Stimulated activated CD8-positive, alpha-beta memory T cell treated with anti-CD3 and anti-CD28 coated beads, Interleukin-4, amount 100 ng/mL, for 48 hours (primary cell): ENCODE measurements at places on chromosomes 6 and 20.

DNA sequence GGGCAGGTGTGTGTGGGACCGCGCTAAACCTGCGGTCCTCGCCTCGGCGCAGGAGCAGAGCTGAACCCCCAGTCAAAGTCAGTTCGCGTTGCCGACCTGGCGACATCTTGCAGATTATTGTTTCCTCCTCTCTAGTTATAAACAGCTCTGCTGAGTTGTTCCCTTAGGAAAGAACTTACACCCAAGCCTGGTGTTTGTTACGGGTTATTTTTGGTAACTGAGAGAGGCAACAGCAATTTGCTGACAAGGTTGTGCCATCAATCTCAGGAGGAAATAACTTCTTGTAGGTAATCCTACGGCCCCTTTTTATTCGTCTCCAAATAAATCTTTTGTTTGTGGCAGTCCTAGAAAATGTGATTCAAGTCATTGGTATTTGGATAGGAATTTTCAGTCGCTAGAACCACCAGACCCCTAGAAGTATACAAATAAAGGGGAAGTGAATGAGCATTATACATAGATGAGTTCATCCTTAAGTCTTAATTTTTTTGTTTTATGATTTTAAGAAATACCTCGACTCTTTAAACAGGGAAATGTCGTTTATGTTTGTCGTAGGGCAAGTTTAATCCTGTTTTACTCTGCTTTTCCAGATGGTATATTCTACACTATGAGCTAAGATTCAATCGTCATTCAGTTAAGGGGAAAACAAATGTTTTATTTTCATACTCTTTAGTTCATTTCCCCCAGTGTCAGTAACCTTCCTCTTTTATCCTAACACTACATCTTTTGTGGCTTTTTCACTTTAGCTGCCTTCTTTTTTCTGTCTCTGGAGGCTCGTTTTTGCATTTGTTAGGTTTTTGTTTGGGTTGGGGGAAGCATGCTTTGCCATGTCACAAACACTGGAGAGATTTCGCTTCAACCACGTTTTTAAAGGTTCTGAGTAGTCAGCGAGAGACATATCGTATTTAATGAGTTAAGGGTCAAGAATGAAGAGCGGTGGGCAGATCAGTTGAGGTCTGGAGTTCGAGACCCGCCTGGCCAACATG, 1.2 kb downstream of the PM20D2 start:
- peak; percentile 60 for DNase-seq

GRCh38 chr20:37816726-37817125, 86.2 kb upstream of the VSTM2L start:
- no peak for DNase-seq

DNA sequence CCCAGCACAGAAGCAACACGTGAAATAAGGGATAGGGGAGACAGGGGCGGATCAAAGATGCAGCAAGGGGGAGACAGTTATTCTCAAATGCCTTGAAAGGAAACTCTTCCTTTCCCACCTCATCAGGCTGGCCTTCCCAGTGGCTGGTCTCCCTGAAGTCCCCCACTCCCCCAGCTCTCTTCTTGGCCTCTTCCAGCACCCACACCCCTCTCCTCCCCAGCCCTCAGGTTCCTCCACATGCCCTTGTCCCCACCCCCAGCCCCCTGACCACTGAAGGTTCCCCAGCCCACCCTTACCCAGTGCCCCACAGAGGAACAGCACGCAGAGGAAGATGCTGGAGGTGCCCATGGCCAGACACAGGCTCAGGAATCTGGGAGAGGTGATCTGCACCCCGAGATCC, 1.7 kb upstream of the LY6G6D start:
- DNase-seq, result no peak

DNA sequence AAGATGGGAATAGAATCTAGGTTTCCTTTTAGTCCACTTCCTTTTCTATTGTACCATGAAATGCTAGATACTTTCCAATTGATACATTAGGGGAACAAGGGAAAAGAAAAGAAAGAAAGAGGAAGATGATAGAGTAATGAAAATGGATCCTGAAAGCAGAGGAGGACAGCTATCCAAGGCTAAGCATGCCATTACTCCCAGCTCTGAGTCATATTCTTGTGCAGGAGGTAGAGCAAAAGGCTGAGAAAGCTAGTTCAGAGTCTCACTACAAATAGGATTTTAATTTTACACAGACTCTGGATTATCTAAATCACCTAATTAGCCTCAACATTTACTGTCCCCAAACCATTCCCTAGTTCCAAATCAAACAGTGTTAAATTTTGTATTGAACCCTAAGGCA, 23.6 kb downstream of the RWDD2A start:
- DNase-seq, result no peak

GRCh38 chr6:11224252-11224965, 8.1 kb downstream of the NEDD9 start:
- peak; percentile 61 for DNase-seq

GRCh38 chr6:20467437-20467836, 65.8 kb downstream of the E2F3 start:
- DNase-seq, result no peak

DNA sequence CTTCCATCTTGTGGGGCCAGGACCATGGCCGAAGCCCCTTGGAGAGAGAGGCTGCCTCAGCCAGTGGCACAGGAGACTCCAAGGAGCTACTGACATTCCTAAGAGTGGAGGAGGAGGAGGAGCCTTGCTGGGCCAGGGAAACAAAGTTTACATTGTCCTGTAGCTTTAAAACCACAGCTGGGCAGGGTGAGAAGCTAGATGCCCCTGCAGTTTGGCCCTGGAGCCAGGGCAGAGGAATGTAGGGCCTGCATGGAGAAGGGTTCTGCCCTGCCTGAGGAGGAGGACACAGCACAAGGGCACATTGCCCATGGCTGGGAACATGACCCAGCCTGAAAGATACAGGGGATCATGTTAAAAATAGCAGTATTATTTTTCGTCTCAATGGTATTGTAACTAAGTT, 37.4 kb downstream of the PLCG1 start:
- peak; percentile 10 for DNase-seq

GRCh38 chr6:127483399-127484055, 24.3 kb upstream of the KIAA0408 start:
- DNase-seq, result no peak
